Substantia nigra (tissue), 51 donors: ENCODE measurements at places on chromosomes 12 and 14.

GRCh38 chr12:64733857-64734256 lies 25.3 kb downstream of the GNS start:
- DNase-seq, result peak; percentile 34

- no peak for DNase-seq
These were observed 36.0 kb downstream of the SPTLC2 start for GRCh38 chr14:77580477-77580876.

DNA sequence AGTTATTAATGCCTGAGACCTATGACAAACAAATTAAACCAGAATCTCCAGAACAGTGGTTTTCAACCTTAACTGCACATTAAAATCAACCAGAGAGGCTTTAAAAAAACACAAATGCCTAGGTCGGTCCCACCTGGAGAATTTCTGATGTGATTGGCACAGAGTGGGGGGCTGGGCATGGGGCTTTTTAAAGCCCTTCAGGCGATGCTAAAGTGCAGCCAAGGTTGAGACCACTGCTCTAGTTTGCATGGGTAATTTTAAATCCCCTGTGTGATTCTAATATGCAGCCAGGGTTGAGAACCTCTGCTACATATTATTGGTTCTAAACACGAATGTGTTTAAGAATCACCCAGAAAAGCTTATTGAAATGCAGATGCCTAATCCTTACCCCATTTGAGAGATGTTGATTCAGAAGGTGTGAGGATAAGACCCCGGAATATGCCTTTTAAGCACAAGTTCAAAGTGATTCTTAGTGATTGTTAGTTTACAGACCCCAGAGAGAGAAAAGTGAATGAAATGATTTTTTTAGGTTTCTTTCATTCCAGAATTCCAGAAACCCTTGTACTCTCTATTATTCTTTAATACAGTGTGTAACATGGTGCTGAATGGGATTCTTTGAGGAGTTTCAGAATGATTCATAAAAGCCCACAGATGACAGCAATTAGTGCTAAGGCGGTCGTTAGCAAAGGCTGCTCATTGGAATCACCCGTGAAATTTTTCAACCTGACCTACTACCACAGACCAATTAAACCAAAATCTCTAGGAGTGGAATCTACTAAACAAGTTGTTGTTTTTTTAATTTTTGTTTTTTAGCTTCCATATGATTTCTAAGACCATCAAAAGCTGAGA lies 44.9 kb downstream of the LIN7A start:
- DNase-seq, result no peak

DNA sequence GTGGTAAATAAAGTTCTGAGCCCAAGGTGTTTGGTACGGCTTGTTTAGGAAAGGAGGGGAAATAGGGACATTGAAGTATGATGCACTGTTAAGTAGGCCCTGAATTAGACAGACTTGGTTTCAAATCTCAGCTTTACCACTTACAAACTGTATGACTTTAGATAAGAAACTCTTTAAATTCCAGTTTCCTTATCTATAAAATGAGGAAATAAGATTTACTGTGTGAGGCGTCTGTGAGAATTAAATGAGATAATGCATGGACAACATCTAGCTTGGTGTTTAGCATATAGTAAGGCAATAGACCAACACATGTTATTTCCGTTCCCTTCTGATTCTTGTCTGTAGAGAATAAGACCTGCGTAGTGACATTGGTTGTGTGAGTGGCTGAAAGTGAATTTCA lies 7.0 kb downstream of the NCKAP1L start:
- no peak for DNase-seq

DNA sequence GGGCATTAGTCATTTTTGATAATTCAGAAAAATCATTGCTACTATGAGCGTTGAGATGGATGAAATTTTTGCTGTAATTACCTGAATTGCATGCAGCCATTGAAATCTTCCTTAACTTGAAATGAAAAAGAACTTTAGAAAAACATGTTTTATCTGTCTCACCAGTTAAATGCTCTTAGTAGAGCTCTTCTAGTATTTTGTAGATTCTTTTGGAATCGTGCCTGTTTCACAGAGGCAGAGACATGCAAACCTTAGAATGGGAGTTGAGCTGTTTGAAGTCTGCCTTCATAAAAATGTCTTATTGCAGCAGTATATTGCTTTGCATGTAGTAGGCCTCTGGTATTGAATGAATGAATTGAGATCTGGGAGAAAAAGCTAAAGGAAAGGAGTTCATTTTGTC lies 4.2 kb downstream of the PEX5 start:
- DNase-seq, result no peak

- DNase-seq, result no peak
These were observed 67.6 kb upstream of the GRIN2B start for GRCh38 chr12:14048941-14049545.
